OCI-LY7 (cell line): ENCODE measurements at places on chromosomes 1 and 21.

DNA sequence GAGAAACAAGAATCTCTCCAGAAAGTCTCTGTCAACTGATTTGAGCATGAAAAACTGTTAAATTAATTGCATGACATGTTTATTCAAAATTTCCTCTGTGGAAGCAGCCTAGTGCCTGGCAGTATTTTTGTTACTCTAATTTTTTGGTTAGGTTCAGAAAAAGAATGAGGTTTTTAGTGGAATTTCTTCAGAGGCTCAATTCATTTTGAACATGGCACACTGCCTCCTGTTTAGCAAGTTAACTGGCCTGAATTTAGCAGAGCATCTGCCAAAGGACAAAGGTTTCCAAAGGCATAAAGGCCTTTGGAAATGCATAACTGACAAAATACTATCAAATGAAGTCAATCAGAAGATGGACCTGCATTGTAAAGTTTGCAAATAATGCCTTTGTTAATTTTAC, 1326.5 kb downstream of the PLA2G4A start:
- no peak for DNase-seq

DNA sequence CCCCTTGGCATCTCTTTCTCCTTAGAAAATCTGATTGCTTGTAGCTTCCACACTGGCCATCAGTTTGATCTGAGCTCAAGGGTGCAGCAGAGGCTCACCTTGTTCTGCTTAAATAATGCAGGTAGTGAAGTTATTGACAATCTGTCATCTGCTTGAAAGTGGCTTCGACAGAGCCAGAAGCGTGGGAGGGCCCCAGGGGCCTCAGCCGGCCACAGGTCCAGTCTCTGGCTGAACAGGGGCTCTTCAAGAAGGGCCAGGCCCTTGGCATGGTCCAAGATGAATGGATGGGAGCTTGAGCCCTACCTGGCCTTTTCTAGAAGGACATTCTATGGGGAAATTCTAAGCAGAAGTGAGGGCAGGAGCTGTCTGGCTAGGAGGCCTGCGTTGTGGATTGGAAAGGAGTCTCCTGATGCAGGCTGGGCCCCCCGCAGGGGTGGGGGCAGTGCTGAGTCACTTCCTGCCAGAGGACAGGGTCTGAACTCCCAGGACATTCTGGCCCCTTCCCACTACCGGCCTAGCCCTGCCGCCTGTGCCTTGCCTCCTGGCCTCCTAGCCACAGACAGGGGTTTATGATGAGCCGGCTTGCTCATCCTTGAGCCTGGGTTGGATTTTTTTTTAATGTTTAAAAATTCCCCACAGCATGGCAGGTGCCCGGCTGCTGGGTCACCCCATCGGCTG, 162.3 kb upstream of the VAMP3 start:
- no peak for DNase-seq

DNA sequence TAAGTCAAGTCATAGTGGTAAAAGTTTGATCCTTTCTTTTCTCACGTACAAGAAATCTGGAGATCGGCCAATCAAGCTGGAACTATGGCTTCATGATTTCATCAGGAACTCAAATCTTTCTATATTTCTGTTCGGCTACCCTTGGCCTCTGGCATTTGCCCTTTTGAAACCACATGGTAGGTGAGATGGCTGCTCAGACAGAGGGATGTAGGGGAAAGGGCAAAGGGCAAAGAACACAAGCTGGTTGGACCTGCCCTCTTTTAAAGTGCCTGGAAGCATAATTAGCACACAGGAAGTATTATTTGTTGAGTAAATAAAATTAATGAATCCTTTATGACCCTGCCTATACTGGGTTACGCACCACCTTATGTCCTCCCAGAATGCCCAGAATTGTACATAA, 11.5 kb upstream of the RGS1 start:
- no peak for DNase-seq

GRCh38 chr21:25366116-25366515, 241.2 kb downstream of the MRPL39 start:
- DNase-seq, result no peak

DNA sequence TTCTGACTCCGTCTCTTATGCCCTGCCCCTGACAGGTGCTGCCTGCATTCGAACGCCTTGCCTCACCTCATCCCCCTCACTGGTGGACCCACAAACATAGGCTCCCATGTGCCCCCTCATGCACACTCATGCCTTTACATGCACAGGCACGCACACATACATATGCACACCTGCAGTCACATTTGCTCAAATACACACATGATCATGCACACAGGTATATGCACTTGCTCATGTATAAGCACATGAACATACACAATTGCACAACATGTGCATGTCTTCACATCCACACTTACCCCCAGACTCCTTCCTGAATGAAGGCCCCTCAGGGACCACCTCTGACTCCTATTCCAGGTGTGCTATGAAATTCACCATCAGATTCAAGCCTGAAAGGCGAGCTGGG, 506.9 kb downstream of the PTPRU start:
- DNase-seq, result no peak

DNA sequence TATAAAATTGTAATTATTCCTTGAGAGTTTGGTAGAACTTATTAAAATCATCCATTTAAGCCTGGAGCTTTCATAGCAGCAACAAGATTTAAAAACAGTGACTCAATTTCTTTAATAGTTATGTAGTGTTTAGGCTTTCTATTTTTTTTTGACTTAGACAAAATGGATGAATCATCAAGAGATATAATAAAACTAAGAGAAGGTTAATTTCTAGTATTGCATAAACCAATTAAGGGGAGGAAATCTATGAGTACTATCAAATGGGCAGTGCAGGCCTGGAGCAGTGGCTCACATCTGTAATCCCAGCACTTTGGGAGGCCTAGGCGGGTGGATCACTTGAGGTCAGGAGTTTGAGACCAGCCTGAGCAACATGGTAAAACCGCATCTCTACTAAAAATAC, 416.3 kb upstream of the USP24 start:
- no peak for DNase-seq

- no peak for DNase-seq
These were observed 3.1 kb downstream of the ACTA1 start for GRCh38 chr1:229430761-229431283.

GRCh38 chr1:202355944-202356553, 7.5 kb downstream of the PPP1R12B start:
- no peak for DNase-seq

DNA sequence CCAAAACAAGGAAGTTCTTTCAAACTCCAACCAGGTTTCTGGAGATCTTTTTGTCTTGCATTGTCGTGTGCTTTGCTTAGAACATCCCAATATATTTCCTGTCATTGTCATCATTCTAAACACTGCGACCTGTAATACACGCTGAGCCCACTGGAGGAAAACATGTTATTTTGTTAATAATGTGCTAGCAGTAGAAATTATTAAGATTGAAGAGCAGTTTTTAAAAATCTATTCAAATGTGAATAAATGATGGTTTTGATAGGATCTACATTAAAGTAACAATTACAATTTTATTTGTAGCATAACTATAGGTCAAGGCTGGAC, 268.5 kb downstream of the PTPRC start:
- no peak for DNase-seq

DNA sequence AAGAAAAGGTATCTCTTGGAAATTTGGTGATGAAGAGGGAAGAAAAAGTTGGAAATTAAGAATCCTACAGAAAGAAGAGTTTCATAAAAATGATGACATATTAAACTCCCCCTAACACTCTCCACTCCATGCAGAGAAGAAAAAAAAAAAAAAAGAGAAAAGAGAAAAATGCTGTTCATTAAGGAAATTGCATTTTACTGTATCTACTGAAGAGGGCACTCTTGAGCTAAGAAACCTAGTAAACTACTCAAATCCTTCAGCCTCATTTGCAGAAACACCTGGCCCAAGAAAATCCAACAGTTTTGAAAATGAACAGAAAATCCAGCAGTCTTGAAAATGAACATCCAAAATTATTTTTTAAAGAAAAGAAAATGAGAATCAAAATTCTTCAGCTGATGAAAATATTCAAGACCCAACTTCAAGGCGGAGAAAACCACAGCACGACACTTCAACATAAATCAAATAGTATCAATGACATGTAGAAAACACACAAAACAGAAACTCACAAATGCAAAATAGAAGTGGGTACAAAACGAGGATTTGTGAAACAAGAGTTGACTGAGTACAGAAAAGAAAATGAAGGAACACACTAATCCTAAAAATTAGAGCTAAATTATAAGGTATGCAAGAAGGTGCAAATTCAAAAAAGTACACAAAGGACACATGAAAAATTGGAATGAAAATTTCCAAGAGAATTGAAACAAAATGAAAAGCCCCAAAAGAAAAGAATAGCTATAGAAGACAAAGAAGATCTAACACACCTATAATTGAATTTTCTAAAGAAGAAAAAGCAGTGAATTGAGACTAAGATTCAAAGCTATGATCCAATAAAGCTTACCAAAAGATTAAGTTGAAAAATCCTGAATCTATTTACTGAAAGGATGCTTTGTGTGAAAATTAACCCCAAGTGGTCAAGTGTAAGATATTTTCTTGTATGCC, 73.2 kb upstream of the DNAJC6 start:
- peak; percentile 73 for DNase-seq

- DNase-seq, result no peak
These were observed 203.9 kb downstream of the ZNF326 start for GRCh38 chr1:90198616-90199332.

- no peak for DNase-seq
These were observed 121.9 kb downstream of the NME7 start for GRCh38 chr1:169245706-169246105.

- DNase-seq, result no peak
These were observed 34.7 kb downstream of the S100A10 start for GRCh38 chr1:151958959-151959358.

DNA sequence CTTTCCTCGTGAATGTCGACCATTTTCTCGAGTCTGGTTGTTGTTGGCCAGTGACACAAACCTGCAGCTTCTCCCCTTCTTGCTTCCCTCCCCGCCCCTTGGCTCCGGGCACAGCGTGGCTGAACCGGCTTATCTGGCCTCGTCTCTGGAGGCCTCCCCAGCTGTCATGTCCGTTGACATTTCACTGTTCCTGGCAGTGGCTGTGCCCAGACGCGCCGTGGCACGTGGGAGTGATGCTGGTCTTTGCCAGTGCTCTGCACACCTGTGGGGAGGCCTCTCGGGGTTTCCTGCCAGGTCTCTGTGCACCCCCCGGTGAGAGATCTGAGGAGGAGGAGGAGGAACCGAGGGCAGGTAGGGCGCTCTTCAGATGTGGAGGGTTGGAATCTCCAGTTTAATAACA, 23.7 kb downstream of the SKI start:
- no peak for DNase-seq

- DNase-seq, result peak; percentile 87
These were observed 9.8 kb upstream of the TSPAN2 start for GRCh38 chr1:115098979-115099692.

- no peak for DNase-seq
These were observed 104.8 kb upstream of the COG2 start for GRCh38 chr1:230537456-230537855.

DNA sequence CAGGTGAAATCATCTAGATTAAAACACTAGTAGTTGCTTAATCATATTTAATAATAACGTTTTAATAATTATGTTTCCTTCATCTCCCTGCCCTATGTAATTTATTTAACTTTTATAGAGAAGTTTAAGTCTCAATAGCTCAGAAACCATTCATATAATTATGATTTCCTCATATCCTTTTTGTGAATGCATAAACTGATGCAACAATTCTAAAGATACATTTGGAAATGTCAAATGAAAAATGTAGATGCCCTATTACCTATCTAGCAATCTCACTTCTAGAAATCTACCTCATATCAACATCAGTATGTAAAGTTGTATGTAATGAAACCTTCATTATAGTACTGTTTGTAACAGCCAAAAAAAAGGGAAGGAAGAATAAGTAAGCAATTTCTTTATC, 10.5 kb downstream of the DRAM2 start:
- no peak for DNase-seq

DNA sequence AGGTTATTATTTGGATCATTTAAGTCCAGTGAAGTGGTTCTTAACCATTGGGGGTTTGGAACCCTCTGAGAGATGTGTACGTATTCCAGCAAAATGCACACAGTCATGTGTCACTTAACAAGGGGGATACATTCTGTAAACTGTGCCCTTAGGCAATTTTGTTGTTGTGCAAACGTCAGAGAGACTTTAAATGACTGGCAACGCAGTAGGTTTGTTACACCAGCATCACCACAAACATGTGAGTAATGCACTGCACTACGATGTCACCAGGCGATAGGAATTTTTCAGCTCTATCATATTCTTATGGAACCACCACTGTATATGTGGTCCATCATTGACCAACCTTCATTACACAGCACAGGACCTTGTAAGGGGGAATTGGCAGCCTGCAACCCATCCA, 11.9 kb downstream of the AHCYL1 start:
- DNase-seq, result no peak

DNA sequence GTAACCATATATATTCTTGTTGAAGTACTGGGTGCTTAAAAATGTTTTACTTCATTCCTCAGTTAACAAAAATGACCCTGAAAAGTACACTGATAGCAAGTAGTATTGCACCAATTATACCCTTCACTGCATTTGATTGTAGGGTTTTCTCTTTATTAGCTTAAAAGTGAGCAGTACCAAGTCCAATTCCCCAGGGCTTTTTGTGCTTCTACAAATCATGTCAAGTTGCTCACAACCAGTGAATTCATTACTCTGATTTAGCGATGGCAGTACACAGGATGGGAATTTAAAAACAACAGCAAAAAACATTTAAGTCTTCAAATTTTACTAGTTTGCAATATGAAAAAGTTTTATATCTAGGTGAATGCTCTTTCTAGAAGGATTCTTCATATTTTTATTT, 436.4 kb downstream of the PTBP2 start:
- DNase-seq, result no peak

DNA sequence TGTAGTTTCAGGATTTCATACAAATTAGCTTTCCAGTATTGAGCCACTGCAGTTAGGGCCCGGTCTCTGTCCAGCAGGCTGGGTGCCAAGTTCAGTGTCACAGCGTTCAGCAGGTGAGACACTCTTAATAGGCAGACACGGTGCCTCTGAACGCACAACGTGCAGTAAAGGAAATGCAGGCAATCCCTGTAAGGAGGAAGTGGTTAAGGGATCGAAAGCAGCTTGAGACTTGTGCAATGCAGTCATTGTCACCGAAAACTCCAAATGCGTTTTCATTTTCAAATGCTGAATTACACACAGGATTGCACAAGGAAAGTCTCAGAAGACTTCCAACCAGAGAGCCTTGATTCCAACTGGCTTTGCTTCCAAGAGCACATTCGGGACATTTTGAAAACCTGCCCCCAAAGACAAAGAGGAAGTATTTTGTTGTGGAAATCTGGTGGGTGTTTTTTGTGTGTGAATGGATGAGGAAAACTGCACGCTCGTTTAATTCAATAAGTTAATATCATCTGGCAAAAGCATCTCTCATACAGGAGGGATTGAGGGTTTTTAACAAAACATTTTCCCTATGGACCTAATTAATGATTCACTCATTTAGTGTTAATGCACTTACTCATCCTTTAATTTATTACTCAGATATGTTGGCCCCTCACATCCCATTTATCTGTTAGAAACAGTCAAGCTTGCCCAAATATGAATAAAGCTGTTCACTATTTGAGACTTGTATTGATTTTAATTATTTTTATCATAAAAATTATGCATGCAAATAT, 61.6 kb downstream of the PTGS2 start:
- DNase-seq, result peak; percentile 62

GRCh38 chr1:94125551-94126514, 4.9 kb upstream of the ABCA4 start:
- DNase-seq, result no peak
